KBM-7 (cell line): ENCODE measurements at places on chromosomes 1 and 21.

DNA sequence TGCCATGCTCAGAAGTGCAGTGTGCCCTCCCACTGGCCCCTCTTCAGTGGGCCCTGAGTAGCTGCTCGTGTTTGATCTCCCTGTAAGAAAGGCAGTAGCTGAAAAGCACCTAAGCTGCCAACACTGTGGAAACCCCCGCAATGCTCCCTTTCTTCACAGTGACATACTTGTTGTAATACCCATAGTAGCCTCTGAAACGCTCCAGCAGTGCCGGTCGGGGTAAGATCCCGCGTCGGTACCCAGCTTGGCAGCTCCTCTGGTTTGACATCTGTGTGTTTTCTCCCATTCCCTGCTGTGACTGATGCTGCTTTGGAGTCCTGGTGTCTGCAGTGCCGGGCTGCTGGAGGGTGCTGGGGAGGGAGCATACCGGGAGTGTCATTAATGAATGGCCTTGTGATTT, 3.6 kb downstream of the CHAF1B start:
- DNase-seq = no peak

- no peak for DNase-seq
Measured at GRCh38 chr1:9300573-9300972, 7.9 kb downstream of the SPSB1 start.

DNA sequence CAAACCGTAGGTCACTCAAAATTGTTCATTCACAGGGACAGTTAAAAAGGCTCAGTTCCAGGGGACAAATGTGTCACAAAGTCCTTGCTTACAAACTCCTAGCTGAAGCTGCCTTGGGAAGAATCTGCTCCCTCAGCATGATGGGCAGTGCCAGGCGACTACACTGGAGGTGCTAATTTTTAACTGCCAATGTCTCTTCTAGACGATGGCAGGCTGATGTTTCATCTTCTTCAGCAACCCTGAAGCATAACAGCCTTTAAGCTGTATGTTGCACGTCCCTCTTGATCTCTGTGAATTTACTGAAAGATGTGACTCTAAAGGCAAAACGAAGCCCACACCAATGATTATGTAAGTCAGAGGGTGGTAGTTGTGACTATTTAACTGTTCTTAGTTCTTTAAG, 11.3 kb downstream of the COA7 start:
- DNase-seq = no peak

DNA sequence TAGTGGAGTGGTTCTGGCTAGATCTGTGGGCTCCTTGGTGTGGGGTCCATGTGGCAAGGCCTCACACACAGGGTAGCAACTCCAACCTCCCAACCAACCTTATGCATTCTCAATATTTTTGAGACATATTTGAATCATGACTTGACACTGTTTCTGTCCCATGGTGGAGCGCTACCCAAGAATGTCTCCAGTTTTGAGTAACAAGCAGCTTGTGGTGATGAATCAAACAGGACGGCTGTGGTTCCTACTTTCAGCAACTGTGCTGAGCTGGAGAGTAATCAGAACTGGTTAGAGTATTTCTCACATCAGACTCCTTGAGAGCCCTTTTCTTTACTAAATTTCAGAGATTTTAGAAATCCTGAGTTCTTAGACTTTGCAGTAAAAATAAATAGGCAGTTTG, 3.1 kb downstream of the LCE3D start:
- no peak for DNase-seq

DNA sequence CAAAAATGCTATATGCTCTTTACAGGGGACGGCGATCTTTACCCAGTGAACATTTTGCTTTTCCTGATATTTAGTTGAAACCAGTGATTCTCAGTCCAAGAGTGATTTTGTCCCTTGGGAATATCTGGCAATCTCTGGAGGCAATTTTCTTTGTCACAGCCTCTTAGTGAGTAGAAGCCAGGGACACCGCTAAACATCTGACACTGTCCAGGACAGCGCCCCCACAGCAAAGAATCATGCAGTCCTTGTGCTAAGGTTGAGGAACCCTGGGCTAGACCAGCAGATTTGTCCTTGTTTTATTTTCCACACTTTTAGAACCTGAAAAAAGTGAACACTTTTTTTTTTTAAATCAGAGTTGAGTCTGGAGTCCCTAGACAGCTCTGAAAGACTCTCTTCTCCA, 13.1 kb downstream of the EVA1C start:
- no peak for DNase-seq

DNA sequence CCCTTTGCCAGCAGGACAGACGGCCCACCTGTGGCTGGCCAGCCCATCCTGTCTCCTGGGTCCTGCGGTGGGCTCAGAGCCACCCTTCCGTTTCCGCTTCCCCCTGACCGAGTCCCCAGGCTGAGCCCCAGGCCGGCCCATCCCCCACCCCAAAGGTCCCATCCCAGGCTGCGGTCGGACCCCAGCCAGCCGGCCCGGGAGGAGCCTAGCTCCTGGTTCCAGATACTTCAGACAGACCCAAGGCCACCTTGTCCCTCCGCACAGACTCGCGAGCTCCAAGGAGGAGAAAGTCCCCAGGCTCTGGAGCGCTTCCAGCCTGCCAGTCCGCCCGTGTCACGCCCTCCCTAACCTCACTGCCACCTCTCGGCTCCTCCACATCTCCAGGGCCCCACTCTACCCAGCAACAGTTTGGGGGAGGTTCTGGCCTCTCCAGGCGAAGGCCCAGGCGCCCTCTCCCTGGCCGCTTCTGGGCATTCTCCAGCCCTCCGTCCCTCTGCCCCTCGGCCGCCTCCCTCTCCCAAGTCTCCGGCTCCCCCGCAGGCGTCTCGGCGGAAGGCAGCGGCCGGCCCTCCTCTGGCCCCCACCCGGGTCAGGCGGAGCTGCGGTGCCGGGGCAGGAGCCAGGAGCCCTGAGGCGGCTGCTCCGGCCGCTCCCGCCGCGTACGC, 835 bp downstream of the LRRN2 start:
- no peak for DNase-seq

DNA sequence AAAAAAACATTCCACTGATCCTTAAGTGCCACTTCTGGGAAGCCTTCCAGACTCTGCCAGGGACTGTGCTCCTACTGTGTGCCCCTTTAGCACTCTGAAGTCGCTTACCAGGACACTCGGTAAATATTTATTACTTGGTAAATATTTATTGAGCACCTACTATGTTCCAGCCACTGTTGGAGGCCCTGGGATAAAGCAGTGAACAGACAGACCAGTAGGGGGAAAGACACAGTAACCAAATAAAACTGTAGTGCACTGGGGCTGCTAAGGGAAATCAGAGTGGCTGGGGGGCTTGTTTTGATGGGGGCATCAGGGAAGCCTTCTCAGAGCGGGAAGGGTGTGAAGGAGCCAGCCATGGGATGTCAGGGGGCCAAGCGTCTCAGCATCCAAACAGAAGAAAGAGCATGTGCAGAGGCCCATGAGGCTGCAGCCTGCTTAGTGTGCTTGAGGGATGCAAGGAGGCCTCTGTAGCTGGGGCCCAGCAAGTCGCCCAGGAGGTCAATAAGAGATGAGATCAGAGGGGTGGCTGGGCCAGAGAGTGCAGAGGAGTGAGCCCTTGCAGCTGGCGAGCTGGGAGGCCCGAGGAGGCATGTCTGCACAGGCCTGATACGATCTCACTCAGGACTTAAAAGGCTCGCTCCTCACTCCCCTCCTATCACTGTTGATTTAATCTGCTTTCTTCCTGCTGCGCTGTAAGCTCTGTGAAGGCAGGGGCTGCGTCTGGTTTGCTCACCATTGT, 28.6 kb downstream of the KAZN start:
- DNase-seq = no peak

GRCh38 chr1:8552820-8553397, 235.0 kb downstream of the SLC45A1 start:
- DNase-seq = no peak

GRCh38 chr1:14082331-14082730, 382.3 kb downstream of the PRDM2 start:
- DNase-seq = no peak

DNA sequence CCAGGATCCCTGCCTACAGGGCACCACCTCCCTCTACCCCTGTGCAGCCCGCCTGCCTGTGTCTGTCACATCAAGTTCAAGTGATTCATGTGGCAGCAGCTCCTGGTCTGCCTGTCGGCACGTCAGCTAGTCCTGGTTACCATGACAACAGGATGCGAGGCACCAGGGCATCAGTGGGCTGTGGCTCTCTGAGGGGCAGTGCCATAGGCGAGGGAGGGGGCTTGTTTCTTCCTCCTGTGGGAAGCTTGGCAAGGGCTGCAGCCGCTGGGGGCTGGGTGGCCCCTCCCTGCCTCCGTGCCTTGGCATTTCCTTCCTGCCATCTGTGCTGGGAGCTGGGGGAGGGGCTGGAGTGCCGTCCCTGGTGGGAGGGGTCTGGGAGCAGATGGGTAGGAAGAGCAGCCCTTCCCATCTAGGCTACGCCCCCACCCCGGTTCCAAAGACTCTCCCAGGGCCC, 43.1 kb downstream of the FOXO6 start:
- DNase-seq = peak; percentile 43

DNA sequence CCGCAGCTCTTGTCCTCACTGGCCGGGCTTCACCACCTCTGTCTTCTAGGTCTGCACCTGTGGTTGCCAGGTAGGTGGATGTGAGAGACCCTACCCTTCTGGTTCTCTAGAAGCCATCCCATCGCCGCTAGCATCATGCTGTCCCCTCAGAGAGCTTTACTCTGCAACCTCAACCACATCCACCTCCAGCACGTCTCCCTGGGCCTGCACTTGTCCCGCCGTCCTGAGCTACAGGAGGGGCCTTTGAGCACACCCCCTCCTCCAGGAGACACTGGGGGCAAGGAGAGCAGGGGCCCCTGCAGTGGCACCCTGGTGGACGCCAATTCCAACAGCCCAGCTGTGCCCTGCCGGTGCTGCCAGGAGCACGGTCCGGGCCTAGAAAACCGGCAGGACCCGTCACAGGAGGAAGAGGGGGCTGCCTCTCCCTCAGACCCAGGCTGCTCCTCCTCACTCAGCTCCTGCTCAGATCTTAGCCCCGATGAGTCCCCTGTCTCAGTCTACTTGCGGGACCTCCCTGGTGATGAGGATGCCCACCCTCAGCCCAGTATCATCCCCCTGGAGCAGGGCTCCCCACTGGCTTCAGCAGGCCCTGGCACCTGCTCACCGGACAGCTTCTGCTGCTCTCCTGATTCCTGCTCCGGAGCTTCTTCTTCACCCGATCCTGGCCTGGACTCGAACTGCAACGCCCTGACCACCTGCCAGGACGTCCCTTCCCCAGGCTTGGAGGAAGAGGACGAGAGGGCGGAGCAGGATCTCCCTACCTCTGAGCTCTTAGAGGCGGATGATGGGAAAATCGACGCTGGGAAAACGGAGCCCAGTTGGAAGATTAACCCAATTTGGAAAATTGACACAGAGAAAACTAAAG, 1.2 kb downstream of the RUSC1 start:
- no peak for DNase-seq

DNA sequence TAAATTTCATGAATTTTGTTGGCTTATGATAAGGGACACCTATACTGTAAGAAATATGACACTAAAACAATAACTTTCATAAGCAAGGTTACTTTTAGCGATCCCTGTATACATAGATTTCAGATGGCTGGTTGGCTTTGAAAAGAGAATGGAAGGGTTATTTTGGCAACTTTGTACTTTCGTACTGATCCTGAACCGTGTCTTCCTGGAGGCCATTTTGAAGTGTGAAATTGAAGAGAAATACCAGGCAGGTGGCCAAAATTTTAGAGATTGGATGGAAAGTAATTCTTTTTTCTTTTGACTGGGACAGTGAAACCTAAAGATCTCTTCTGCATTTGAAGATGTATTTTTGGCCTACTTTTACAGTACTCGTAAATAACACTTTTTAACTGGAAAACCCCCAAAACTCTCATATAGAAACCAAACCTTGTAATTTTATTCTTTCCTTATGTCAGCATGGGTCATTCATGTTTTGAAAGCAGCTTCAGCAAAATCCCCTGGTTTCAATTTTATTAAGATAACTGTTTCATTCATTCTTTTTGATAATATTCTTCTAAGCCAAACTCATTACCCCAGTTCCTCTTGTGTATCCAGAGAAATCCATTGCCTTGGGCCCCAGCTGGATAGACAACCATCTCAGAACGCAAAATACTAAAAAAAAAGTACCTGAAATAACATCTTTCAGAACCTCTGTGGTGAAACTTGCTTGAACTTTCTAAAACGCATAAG, 38.4 kb upstream of the ZNF281 start:
- no peak for DNase-seq

- DNase-seq = no peak
Measured at GRCh38 chr1:99829269-99829668, 20.9 kb upstream of the AGL start.

GRCh38 chr1:27009601-27010197, 3.0 kb downstream of the TENT5B start:
- DNase-seq = no peak

GRCh38 chr21:34910396-34910795, 138.7 kb downstream of the RUNX1 start:
- no peak for DNase-seq

DNA sequence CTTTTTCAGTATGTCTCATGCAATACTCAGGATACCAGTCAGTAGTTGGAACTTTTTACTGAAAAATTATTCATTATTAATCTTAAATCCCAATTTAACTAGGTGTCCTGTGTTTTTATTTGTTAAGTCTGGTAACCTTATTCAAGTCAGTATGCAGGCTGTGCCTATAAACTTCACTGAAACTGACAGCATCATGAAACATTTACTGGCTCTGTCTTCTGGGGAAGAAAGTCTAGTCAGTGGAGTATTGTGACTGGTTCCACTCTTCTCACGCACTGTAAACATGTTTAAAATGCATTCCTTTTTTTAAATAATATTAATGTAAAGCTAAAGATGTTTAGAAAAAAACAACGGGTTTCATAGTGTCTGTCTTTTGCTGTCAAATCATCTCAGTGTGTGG, 739.7 kb downstream of the LTN1 start:
- DNase-seq = no peak

- peak; percentile 66 for DNase-seq
Measured at GRCh38 chr1:239951511-239952140, 140.1 kb upstream of the FMN2 start.

GRCh38 chr1:8870616-8871538, 7.6 kb downstream of the ENO1 start:
- DNase-seq = no peak

DNA sequence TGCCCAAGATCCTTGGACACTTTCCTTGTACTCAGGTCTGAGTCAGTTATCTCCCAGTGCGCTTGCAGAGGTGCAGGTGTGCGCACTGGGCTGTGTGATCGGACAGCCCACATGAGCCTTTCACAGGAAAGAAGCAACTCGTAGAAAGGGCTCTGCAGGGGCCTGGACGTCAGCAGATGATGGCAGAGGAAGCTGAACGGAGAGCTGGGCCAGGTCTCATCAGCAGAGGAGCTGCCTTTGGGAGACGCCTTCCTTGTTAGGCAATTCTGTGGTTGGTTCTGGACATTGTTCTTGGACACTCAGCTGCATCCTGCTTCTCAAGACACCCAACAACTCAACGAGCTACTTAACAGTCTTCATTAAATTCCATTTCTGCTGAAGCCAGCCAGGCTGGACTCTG, 7.5 kb upstream of the PROK1 start:
- no peak for DNase-seq
